Activated gamma-delta T cell treated with Interleukin-2 at 50 U/mL for 16 hours (primary cell): ENCODE measurements at places on chromosomes 5 and 9.

- DNase-seq = no peak
These were observed 2.1 kb downstream of the SYNPO start for GRCh38 chr5:150642567-150642927.

- DNase-seq = no peak
These were observed 457.5 kb downstream of the KIF4B start for GRCh38 chr5:155471027-155471426.

GRCh38 chr5:13708906-13709305, 235.6 kb downstream of the DNAH5 start:
- DNase-seq = no peak

DNA sequence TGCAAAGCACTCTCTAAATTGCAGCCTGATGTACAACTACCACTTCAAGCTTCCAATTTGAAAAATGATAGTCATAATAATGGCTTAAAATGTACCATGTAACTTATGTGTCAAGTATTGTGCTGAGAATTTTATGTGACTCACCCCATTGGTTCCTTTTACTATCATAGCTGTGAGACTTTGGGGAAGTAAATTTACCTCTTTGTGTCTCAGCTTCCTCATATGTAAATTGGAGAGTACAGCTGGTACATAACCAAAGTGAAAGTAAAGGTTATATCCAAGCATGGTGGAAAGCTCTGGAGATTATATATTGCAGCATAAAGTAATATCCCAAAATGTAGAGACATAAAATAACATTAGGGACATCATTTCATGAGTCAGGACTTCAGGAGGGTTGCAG, 2200.4 kb upstream of the C9orf72 start:
- no peak for DNase-seq

DNA sequence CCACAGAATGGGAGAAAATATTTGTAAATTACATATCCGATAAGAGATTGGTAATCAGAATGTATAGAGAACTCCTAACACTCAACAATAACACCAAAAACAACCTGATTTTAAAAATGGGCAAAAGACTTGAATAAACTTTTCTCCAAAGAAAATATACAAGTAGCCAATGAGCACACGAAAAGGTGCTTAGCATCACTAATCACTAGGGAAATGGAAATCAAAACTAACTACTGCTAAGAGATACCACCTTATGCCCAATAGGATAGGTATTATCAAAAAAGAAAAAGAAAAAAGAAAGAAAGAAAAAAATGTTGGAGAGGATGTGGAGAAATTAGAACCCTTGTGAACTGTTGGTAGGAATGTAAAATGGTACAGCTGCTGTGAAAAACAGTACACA, 212.1 kb downstream of the TLR4 start:
- no peak for DNase-seq
